ENCODE measurements at places on chromosomes 13 and 19.

- peak; percentile 76 for DNase-seq
These were observed 1.3 kb downstream of the IZUMO1 start for GRCh38 chr19:48745208-48745995.

GRCh38 chr19:1648459-1648849, 4.0 kb downstream of the TCF3 start:
- DNase-seq = no peak

GRCh38 chr13:73998631-73999030, 135.6 kb downstream of the KLF12 start:
- no peak for DNase-seq

- DNase-seq = no peak
These were observed 3.5 kb upstream of the RPS9 start for GRCh38 chr19:54197121-54197520.

- no peak for DNase-seq
These were observed 1447.5 kb downstream of the EFNB2 start for GRCh38 chr13:105087945-105088344.

GRCh38 chr19:13153569-13154240, 3.5 kb downstream of the IER2 start:
- peak; percentile 65 for DNase-seq

DNA sequence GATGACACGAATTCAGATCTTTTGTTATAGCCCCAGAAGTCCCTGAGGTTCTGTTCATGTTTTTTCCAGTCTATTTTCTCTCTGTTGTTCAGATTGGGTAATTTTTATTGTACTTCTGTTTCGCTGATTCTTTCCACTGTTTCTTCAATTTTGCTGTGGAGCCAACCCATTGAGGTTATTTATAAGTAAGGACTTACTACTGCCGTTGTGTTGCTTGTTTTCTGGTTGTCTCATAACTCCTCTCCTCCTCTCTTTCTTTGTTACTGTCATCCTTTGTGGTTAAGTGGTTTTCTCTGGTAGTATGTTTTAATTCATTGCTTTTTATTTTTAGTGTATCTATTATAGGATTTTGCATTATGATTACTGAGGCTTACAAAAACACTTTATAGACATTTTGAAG, 48.7 kb upstream of the GAS6 start:
- no peak for DNase-seq

GRCh38 chr13:27969082-27969865, at the start of gene CDX2:
Gene CDX2 (minus strand): TSS chr13:27969315. CDS start chr13:27969006, 309 bp downstream.
- DNase-seq = no peak

GRCh38 chr19:31378404-31378803, 29.2 kb upstream of the TSHZ3 start:
- peak; percentile 73 for DNase-seq

DNA sequence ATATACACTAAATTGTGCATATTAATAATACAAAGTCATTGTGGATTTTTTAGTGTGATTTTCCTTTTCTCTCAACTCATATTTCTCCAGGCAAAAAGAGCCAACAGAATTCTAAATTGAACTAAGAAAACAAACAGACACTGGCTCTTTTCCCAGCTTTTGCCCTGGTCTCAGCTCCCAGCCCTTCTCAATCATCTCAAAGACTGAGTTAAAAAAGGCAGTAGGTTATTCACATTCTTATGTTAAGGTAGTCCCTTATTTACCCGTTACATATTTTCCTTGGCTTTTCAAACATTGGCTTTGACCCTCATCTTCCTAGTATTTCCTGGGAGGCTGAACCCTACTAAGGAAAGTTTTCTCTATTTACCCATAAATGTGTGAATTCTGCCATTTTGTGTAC, 753.6 kb downstream of the LIG4 start:
- DNase-seq = peak; percentile 75

DNA sequence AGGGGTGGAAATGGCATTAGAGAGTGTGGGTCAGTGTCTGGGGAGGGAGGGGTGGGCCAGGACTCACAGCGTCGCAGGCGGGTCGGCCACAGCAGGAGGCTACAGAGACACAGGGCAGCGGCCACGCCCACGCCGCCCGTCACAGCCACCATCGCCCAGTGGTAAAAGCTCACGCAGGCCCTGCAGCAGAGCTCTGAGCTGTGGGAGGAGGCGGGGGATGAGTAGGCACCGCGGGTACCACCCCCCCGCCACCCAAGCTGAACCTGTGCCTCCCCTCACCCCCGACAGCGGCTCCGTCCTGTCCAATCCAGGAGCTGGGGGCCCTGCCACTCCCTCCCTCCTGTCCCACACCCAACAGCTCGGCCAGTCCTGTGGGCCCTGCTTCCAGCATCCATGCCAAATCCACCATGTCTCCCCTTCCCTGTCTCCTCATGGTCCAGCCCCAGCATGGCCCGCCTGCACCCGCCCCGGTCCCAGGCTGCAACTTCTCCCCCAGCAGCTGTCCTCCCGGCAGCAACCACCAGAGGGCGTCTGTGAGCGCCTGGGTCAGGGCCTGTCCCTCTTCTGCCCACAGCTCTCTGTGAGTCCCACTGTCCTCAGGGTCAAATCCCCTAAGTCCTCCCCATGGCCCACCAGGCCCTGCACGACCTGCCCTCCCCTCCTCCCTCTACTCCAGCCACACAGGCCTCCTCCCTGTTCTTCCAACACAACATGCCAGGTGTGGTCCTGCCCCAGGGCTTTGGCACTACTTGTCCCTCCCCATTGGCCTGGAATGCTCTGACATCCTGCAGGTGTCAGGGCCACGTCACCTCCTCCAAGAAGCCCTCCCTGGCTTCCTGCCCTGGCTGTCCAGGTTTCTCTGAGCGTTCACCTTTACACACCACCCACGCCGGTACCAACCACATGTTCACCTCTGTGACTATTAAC, 6.0 kb downstream of the TEKTIP1 start:
- peak; percentile 19 for DNase-seq

- peak; percentile 50 for DNase-seq
These were observed 27.5 kb upstream of the SHKBP1 start for GRCh38 chr19:40549007-40549708.

DNA sequence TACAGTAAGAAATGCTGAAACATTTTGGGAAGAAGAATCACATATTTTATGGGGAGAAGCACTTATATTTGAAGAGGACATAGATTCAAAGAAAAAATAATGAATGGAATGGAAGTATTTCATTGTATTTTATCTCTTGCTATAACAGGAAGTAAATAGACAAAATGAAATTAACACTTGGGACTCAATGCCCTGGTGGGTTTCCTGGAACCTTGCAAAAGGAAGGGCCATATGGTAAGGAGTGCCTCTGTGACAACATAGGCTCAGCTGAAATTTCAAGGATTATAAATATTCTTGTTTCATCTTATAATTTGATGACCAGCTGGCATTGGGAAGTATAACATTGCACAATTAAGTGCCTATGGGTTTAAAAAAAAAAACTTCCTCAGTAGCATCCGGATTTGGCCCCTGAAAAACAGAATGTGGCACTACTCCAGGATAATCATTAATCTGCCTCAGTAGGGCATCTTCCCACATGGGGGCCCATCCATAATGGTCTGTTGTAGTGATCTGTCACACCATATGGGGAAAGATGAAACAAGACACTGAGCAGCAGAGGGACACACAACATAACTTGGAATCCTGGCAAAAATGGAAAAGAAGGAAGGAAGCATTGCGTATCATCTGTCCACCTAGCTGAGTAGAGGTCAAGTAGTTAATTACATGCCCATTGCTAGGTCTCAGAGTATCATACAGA, 321.6 kb downstream of the NDFIP2 start:
- no peak for DNase-seq

- DNase-seq = no peak
These were observed 86.4 kb downstream of the CCNA1 start for GRCh38 chr13:36518707-36519106.

GRCh38 chr13:105334211-105334610, 1201.3 kb downstream of the EFNB2 start:
- peak; percentile 88 for DNase-seq

- no peak for DNase-seq
These were observed 38.8 kb downstream of the SUCLA2 start for GRCh38 chr13:47962237-47962636.

DNA sequence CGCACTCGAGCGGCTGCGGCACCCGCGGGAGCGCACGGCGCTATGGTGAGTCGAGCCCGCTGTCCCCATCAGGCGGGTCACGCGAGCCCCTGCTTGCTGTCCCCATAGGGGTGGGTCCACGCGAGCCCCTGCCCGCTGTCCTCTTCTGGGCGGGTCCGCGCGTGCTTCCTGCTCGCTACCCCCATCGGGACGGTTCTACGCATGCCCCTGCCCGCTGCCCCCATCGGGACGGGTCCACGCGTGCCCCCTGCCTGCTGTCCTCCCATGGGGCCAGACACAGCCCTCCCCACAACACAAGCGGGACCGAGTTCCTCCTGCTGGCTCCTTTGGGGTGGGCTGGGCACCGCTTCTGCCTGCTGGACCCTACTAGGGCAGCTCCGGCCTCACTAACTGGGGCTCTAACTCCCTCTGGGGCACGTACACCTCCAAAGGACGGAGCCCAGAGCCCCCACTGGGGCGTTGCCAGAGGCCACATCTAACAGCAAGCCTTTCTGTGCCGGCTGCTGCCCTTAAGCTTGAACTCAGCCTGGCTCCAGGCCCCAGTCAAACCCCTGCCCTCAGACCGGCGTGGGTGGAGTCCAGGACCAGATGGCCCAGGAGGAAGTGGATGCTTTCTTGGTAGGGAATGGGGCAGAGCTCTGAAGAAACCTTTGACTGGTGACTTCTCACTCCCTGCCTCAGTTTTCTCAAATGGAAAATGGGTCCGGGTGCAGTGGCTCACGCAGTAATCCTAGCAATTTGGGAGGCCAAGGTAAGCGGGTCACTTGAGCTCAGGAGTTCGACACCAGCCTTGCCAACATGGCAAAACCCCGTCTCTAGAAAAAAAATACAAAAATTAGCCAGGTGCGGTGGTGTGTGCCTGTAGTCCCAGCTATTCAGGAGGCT, 722 bp downstream of the COLGALT1 start:
- DNase-seq = peak; percentile 57

- DNase-seq = no peak
These were observed 60.2 kb upstream of the UQCRFS1 start for GRCh38 chr19:29273000-29273640.

- DNase-seq = no peak
These were observed 2.4 kb downstream of the PPP1R13L start for GRCh38 chr19:45402298-45403061.

- DNase-seq = no peak
These were observed 276.8 kb downstream of the PCDH20 start for GRCh38 chr13:61138857-61139256.

- DNase-seq = no peak
These were observed at the start of gene SHANK1 for GRCh38 chr19:50719566-50719965. Gene SHANK1 (minus strand): TSS chr19:50719802. CDS start chr19:50716919, 2,883 bp downstream.

GRCh38 chr19:20287070-20287469, 120.1 kb downstream of the ZNF486 start:
- DNase-seq = no peak

DNA sequence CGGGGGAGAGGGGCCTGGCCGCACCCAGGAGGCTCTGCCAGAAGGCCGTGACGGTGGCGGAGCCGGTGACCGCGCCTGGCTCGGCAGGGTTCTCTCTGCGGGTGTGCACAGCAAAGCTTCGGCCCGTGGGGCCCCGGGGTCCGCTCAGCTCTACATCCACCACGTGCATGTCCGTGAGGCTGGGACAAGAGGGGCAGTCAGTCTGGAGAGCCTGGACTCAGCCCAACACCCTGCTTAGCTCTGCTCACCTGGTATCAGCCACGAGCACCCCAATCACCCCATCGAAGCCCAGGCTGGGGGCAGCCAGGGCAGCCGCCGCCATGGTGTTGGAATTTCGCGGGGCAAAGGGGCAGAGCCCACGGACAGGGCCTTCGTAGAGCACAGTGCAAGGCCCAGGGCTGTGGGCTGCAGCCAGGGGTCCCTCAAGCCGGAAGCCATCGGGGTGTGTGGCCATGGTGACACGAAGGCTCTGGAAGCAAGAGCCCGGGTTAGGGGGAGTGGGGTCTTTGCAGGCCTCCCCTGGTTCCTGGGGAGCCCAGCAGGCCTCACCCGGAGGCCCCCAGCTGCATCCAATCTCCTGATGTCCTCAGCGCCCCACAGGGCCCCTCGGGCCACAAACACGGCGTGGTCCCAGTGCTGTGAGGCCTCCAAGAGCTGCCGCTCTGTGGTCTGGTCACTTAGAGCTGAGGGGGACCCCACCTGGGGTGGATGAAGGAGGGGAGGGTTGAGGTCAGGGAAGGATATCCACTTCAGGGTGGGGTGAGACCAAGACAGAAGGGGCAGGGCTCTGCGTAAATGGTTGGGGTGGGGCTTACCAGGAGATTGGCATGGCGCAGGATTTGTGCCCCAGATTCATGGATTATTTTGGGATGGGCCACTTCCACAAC, 1.4 kb downstream of the ASPDH start:
- no peak for DNase-seq

DNA sequence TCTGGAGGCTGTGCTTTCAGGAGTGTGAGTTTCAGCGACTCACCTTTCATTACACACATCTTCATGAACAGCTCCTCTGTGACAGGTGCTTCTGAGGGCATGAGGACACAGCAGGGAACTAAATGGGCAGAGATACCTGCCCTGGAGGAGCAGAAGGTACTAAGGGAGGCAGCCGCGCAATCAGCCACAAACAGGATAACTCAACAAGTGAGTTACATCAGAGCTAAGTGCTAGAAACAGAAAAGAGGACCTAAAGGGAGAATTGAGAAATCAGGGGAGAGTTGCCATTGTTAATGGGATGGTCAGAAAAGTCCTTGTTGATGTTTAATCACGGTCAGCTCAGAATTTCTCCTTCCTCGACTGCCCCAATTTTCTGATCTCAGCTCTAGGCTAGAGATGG, 42.5 kb downstream of the SYDE1 start:
- no peak for DNase-seq

DNA sequence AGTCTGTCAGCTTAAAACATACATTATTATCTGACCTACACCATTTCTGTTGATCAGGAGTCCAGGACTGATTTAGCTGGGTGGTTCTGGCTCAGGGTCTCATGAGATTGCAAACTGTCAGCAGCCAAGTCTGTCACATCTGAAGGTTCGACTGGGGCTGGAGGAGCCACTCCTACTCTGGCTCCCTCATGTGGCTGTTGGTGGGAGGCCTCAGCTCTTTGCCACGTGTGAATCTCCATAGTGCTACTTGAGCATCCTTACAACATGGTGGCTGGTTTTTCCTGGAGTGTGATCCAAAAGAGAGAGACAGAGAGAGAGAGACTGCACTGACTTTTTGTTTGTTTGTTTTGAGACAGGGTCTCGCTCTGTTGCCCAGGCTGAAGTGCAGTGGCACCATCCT, 63.6 kb upstream of the NFIC start:
- DNase-seq = no peak

DNA sequence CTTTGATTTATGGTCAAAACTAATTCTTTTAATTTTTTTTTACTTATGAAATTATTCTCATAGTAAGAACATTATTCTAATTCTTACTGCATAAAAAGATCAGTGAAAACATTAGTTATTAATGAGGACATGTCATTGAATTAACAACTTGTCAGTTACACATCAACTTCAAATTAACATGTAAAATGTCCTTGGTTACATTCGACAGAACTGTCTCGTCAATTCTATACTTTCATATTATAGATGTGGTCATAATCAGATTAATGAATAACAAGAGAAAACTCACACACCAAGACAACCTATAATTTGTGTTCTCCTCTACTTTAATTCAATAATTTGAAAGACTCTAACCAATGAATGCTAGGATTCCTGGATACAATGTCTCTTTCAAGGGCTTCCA, 66.7 kb downstream of the KATNAL1 start:
- no peak for DNase-seq

- peak; percentile 67 for DNase-seq
These were observed 780 bp upstream of the GTF2F2 start for GRCh38 chr13:45119469-45119990.
